Left lung (tissue), 14 donors: ENCODE measurements at places on chromosomes 13 and 19. TPM values are rescaled to one million over a fixed set of nuclear protein-coding genes. Genes with fewer than 3 reads are reported as not detected.

DNA sequence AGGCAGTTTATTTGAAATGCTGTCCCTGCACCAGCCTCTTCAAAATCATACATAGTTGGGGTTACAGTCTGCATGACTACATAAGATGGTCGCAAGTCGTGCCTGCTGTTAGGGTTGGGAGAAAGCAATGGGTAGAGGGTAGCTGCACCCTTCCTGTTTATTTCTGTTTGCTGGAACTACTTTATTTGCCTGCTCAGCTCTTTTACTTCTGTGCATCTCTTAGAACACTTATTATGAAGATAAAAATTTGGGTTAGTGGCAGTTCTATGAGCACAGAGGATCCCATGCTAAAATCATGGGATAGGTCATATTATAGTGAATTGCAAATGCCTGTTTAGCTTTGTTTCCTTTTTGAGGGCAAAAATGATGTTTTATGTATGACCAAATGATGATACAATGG is 160.1 kb downstream of the MYO16 start:
- no peak for DNase-seq

Gene ATP1A3
- 0.28 TPM for polyA plus RNA-seq

Gene LYPD5
- polyA plus RNA-seq: 0.44 TPM

DNA sequence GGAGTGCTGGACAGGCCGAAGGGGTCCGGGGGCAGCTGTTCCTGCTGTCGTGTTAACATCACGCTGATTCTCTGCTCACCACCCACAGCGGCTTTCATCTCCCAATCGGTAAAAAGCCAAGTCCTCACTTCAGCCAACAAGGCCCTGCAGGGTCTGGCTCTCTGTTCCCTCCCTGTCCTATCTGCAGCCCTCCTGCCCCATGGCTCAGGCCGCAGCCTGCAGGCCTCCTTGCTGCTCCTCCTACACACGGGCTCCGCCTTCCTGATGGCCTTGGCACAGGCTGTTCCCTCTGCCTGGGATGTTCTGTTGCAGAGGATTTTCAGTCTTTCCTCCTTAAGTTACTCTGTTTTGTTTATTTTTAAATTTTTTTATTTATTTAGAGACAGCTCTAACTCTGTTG is 22.2 kb downstream of the FUZ start:
- DNase-seq: no peak

DNA sequence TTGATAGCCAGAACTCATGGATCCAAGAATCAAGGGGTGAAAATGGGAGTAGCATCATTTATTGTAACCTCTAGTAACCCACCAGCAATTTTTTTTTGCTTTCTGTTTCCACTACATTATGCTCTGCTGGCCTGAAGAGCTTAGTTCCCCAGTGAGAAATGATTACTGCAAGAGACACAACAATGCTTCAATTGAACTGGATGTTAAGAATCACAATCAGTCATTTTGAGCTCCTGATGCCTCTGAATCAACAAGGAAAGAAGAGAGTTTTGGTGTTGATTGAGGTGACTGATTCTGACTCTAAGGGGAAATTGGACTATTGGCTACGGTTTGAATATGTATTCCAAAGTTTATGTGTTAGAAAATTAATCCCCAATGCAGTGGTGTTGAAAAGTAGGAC is 1084.4 kb downstream of the SLITRK1 start:
- no peak for DNase-seq

GRCh38 chr13:31320946-31321345 is 121.2 kb downstream of the B3GLCT start:
- DNase-seq: no peak

GRCh38 chr13:52924289-52925148 is 76.1 kb upstream of the PCDH8 start:
- no peak for DNase-seq

DNA sequence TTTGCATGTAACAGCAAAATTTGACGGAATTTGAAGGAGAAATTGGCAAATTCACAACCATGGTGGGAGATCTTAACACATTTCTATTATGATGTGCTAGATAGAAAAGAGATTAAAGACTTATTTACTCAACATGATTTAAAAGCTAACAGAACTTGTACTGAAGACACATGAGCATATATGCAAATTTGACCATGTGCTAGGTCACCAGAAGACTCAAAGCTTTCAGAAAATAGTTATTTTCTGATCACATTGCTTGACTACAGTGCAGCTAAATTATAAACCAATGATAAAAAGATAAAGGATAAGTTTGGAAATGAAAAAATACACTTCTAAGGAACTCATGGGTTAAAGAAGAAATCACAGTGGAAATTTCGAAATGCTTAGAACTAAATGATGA is 9.1 kb downstream of the GPR183 start:
- DNase-seq: no peak

DNA sequence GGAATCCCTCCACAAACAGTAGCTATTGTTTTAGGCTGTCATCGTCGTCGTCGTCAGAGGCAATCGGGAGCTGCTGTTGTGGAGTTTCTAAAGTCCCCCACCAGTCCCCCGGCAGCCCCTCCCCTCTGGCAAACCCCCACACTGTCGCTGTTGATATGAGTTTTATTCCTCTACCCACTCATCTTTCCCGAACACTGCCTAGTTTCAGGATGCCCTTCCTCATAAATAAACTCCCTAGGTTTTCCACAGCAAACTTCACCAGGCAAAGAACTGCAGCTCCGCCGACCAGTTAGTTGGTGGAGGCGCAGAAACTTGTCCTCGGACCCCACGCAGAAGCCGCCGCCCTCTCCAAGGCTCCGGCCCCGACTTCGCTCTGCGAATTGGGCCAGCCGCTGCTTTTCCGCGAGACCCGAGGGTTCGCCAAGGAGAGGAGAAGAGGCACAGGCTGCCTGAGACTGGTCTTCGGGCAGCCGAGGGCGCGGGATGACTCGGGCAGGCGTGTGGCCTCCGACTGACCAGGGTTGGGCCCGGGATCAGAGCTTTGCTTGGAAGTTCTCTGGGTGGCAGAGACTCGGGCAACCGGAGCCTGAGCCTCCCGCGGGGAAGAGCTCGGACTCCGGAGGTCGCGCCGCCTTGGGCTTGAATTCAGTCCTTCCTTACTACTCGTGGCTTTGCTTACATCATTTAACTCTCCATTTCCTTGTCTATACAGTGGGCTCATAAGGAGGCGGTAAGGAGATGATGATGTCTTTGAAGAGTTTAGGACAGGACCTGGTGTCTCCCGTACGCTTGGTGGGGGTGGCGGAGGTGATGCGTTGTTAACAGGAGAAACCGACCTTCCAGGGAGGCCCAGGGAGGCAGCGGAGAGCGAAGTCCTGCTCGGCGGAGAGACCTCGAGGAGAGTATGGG is 7.9 kb downstream of the PDX1 start:
- DNase-seq: no peak

DNA sequence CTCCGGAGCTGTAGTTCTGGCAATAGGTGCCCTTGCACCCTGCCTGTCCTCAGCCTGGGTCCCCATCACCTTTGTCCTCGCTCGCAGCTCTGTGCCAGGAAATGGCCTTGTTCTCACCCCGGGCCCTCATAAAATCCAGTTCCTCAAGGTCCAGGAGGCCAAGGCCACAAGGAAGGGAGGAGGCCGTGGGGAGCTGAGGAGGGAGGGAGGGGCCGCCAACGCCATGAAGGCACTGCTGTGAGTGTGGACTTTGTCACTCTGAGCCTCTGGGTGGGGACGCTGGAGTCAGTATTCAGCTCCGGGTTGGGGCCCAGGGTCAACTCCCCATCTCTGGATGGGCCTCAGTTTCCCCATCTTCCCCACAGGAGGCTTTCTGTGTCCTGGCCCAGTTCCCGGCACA is 9.2 kb upstream of the GNA11 start:
- DNase-seq: no peak

Gene ZNF709
- polyA plus RNA-seq: 10.4 TPM

Gene WTIP
- polyA plus RNA-seq: 34.2 TPM

GRCh38 chr13:100473087-100473486 is 115.5 kb downstream of the GGACT start:
- no peak for DNase-seq

Gene KIR3DL1
- not detected for polyA plus RNA-seq

Gene PRSS57
- polyA plus RNA-seq: 0.20 TPM

- DNase-seq: no peak
Observed at GRCh38 chr13:48725271-48725670, 71.5 kb downstream of the CYSLTR2 start.

DNA sequence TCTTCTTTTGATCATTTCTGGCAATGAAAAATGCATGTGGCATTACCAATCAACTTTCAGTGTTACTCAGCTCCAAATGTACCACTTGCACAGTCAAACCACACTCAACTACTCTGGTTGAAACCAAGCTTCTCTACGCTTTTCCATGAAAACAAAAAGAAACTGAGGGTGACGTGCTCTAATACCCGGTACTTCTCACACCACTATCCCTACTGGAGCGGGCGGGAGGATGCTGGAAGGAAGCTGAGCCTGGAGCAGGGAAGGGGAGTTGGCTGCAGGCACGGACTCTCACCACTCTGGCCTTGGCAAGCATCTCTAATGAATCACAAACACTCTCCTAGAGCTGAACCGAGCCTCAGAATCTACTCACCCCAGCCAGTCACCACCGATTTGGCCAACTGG is 48.2 kb downstream of the STK24 start:
- no peak for DNase-seq
